HCT116 (cell line): ENCODE measurements at places on chromosomes 3 and 15. TPM values are rescaled to one million over a fixed set of nuclear protein-coding genes. Genes with fewer than 3 reads are reported as not detected.

The SLC22A14 gene
- total RNA-seq = 0.22 TPM

The CDCP1 gene
- total RNA-seq = 196 TPM

The C3orf85 gene
- total RNA-seq = not detected

The RNF7 gene
- 82.3 TPM for total RNA-seq

GRCh38 chr3:2861920-2862319 lies 248.3 kb downstream of the IL5RA start:
- H3K27ac ChIP-seq = no peak overlapping the region
- H3K27me3 ChIP-seq = no peaks in the 10 kb centered on the region
- H3K4me1 ChIP-seq = no peaks in the 10 kb centered on the region
- no peaks in the 10 kb centered on the region for H3K36me3 ChIP-seq
- no peak overlapping the region for H3K4me3 ChIP-seq

DNA sequence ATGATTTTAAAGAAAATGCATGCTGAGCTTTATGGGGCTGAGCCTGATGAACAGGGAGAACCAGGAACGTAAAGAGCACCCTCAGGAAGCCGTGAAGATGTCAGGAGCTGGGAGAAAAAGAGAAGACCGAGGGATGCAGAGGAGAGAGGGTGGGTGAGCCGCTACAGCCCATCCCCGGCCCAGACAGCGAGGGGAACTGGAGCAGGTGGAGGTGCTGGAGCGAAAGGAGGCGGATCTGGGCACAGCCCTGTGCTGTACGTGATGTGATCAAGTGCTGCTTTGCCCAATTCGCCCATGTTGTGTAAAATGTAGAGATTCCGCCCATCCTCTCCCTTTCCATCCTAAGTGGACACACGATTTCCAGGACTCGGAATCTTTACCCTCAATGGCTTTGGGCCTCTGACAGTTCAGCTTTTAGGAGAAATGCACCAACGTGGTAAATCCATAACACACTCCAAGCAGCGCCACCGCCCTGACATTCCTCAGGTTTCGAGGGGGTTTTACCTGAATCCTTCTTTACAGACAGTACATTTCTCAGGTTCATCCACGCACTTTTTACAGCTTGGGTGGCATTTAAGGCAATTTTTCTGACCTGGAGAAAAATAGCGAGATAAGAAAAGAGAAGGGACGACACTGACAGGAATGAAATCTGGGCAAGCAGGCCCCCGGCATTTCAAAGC lies 27.1 kb upstream of the SNRPA1 start:
- no peak overlapping the region for H3K4me3 ChIP-seq
- no peaks in the 10 kb centered on the region for H3K36me3 ChIP-seq
- no peak for DNase-seq

DNA sequence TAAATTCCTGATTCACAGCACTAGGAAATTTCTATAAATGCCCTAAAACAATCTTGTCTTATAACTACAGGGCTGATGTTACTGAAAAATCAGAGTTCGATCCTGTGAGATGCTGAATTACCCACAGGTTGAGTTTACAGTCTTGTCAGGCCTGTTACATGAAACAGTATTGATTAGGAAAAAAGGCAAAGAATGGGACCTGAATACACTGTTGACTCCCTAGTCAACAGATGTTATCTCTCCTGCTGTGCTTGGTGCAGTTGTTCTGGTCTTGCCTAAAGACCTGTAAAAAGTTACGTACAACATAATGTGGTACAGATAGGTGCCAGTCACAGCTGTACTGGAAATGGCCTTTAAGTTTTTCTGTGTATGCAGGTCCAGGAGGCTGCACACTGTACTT lies 91.4 kb upstream of the ASB14 start:
- H3K27me3 ChIP-seq = no peaks in the 10 kb centered on the region
- no peaks in the 10 kb centered on the region for H3K4me1 ChIP-seq
- no peaks in the 10 kb centered on the region for H3K36me3 ChIP-seq
- no peak overlapping the region for H3K4me3 ChIP-seq
- DNase-seq = no peak

DNA sequence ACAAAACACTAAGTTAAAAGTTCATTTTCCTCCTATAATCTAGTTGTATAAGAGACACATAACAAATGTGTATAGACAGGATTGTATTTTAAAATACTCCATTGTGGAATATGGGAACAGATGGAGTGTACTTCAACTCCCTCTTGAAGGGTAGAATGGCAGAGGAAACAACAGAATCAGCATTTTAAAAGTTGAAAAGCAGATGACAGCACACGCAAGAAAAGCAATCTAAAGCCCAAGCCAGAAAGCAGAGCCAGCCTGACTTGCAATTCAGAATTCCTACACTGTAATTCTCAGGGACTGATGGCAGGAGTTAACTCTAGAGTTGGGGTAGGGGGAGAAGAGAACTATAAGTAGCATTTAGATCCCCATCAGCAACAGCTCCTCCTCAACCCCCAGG lies 22.8 kb downstream of the MORC1 start:
- no peak overlapping the region for H3K27ac ChIP-seq
- H3K36me3 ChIP-seq = no peaks in the 10 kb centered on the region
- no peaks in the 10 kb centered on the region for H3K4me1 ChIP-seq
- H3K4me3 ChIP-seq = no peak overlapping the region
- no peak for DNase-seq
- no peaks in the 10 kb centered on the region for H3K27me3 ChIP-seq

DNA sequence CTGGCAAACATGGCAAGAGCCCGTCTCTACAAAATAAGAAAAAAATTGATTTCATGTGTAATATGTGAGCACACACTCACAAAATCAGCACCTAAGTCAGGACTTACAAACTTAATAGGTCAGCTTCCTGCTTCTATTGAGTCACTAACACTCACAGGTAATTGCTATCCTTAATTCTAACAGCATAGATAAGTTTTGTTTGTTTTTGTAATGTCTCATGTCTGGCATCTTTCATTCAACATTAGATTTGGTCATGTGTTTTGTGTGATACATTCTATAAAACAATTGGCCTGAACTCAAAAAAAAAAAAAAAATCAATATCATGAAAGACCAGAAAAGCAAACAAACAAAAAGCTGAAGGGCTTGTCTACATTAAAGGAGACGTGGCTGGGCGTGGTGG lies 564.7 kb downstream of the AGBL1 start:
- no peaks in the 10 kb centered on the region for H3K36me3 ChIP-seq
- H3K27me3 ChIP-seq = no peaks in the 10 kb centered on the region
- H3K27ac ChIP-seq = no peak overlapping the region

DNA sequence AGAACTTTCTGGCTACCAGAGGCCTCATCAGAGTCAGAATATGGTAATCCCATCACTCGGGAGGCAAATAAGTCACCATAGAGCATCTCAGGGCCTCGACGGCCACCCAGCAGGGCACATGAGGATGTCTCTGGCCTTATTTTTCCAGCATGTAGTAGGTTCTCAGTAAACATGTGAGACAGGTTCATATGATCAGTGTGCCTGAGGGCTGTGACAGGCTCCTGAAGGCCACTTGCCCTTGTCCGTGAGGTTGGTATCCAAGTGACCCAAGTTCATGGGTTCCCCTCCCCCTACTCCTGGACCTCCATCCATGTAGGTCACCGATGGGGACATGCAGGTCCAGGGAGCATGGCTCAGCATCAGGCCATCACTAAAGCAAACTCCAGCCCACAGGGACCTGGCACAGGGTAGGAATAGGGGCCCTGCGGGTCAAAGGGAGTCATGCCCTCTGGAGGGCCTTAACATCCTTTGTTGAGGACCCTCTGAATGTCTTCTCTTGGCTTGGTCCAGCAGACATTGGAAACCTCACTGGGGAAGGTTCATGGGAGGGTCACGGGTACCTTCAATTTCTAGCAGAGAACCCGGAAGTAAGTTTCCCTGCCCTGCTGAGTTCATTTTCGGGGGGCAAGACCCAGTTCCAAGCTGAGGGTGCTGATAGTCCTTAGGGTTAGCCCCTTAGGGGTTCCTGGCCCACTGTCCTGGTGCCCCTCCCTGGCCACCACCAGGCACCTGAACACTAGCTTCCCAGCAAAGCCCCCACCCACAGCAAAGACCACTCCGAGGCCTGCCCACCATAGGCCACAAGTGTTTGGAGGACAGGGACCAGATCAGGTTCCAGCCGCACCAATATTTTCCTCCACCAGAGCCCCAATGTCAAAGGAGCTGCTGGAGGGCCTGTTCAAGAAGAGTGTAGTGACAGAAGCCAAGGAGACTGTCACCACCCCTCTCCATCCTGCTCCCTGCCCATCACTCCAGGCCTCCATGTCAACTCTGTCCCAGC lies 61.1 kb downstream of the ZNF445 start:
- H3K27ac ChIP-seq = no peak overlapping the region
- no peaks in the 10 kb centered on the region for H3K4me1 ChIP-seq
- DNase-seq = no peak
- no peaks in the 10 kb centered on the region for H3K36me3 ChIP-seq
- H3K4me3 ChIP-seq = no peak overlapping the region
- H3K27me3 ChIP-seq = no peaks in the 10 kb centered on the region

DNA sequence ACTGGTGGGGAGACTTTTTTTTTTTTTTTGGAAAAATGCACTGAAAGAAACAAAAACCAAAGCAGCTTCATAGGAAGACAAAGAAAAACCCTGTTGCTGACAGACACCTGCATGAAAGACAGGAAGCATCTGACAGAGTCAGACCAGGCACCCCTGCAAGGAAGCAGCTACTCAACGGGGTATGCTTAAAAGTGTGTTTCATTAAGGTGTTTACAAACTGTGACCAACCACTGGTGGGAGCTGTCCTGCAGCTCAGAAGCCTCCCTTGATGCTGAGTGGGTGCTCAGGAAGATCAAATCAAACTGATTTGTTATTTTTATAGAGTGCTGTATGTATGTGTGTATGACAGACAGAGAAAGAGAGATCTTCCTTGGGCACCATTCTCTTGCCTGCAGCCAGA lies 34.7 kb upstream of the AGBL1 start:
- H3K27ac ChIP-seq = no peak overlapping the region
- no peak overlapping the region for H3K4me3 ChIP-seq
- no peaks in the 10 kb centered on the region for H3K4me1 ChIP-seq
- 0 out of 2 replicates have a peak, but pooled peaks cover 3% of the 10 kb centered on the region for H3K27me3 ChIP-seq
- no peak for DNase-seq

GRCh38 chr3:134020135-134020680 lies 9.5 kb downstream of the SLCO2A1 start:
- no peaks in the 10 kb centered on the region for H3K4me1 ChIP-seq
- H3K4me3 ChIP-seq = no peak overlapping the region
- no peak overlapping the region for H3K27ac ChIP-seq
- no peaks in the 10 kb centered on the region for H3K27me3 ChIP-seq
- H3K36me3 ChIP-seq = no peaks in the 10 kb centered on the region

DNA sequence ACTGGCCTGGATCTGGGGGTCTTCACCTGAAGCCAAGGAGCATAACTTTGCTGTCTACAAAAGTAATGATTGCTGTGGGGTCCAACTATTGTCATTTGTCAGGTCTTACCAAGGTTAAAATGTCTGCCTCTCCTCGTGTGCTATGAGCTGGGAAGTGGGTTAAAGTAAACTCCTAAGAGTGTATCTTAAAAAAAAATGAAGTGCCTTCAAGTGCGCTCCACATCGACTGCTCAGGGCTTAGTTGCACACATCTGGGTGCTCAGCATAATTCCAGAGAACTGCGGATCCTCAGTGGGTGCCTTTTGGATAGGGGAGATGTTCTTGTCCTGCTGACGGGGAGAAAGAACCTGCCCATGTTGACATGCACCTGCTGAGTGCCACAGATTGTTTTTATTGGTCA lies 40.9 kb downstream of the EFCAB12 start:
- DNase-seq = no peak
- H3K27ac ChIP-seq = no peak overlapping the region
- no peak overlapping the region for H3K4me3 ChIP-seq

DNA sequence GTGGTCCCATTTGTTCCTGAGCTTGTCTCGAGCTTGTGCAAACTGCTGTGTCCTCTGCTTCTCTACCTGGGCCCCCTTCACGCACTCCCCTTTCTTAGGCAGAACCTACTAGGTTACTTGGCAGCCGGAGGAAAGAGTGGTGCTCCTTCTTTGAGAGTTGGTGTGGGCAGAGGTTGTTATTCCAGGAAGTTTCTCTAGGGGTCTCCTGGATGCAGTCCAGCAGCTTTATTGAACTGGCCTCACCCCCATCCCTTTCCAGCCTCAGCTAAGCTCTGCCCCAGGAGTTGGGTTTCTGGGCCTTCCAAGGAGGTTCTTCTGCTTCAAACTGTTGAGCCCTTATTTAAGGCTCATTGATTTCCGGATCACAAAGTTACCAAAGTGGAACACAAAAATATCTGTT lies 103.2 kb downstream of the C3orf70 start:
- H3K27me3 ChIP-seq = no peaks in the 10 kb centered on the region
- H3K27ac ChIP-seq = no peak overlapping the region
- no peaks in the 10 kb centered on the region for H3K36me3 ChIP-seq
- H3K4me1 ChIP-seq = no peaks in the 10 kb centered on the region
- no peak for DNase-seq
- no peak overlapping the region for H3K4me3 ChIP-seq

- no peak for DNase-seq
- 0 out of 2 replicates have a peak overlapping the region, but pooled peaks have one; percentile 19 for H3K27ac ChIP-seq
- peaks cover 24% of the 10 kb centered on the region for H3K4me1 ChIP-seq
- H3K27me3 ChIP-seq = no peaks in the 10 kb centered on the region
- H3K4me3 ChIP-seq = peak overlapping the region; percentile 37; the same call in 1 of the 2 replicates
- H3K36me3 ChIP-seq = no peaks in the 10 kb centered on the region
These were observed 111.4 kb downstream of the PGPEP1L start for GRCh38 chr15:98896002-98896721.

DNA sequence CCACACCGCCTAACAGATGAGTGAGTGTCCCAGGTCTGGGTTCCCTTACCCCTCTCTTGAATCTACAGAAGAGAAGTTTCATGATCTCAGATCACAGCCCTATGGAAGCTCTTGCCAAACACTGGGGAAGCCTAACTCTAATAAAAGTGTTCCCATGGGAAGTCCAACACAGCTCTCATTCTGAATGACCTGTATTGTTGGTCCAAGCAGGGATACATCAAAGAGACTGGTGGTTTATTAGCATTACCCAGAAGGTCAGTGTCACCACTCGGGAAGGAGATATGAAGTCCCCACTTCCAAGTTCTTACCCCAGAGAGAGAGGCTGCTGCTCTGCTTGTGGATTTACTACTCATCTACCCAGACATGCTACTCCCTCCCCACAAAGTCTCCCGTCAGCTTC lies 9.0 kb upstream of the NCBP2 start:
- H3K27me3 ChIP-seq = no peaks in the 10 kb centered on the region
- no peak overlapping the region for H3K27ac ChIP-seq
- H3K4me1 ChIP-seq = no peaks in the 10 kb centered on the region
- DNase-seq = no peak
- no peaks in the 10 kb centered on the region for H3K36me3 ChIP-seq

GRCh38 chr15:77864211-77865105 lies 213.1 kb downstream of the TBC1D2B start:
- no peaks in the 10 kb centered on the region for H3K36me3 ChIP-seq
- no peak overlapping the region for H3K27ac ChIP-seq
- H3K4me1 ChIP-seq = no peaks in the 10 kb centered on the region
- DNase-seq = no peak
- H3K4me3 ChIP-seq = no peak overlapping the region
- no peaks in the 10 kb centered on the region for H3K27me3 ChIP-seq
